Urinary bladder (tissue), 4 donors: ENCODE measurements at places on chromosomes 11 and 22. TPM values are rescaled to one million over a fixed set of nuclear protein-coding genes. Genes with fewer than 3 reads are reported as not detected.

Gene VEGFB
- total RNA-seq = 18.9 TPM

DNA sequence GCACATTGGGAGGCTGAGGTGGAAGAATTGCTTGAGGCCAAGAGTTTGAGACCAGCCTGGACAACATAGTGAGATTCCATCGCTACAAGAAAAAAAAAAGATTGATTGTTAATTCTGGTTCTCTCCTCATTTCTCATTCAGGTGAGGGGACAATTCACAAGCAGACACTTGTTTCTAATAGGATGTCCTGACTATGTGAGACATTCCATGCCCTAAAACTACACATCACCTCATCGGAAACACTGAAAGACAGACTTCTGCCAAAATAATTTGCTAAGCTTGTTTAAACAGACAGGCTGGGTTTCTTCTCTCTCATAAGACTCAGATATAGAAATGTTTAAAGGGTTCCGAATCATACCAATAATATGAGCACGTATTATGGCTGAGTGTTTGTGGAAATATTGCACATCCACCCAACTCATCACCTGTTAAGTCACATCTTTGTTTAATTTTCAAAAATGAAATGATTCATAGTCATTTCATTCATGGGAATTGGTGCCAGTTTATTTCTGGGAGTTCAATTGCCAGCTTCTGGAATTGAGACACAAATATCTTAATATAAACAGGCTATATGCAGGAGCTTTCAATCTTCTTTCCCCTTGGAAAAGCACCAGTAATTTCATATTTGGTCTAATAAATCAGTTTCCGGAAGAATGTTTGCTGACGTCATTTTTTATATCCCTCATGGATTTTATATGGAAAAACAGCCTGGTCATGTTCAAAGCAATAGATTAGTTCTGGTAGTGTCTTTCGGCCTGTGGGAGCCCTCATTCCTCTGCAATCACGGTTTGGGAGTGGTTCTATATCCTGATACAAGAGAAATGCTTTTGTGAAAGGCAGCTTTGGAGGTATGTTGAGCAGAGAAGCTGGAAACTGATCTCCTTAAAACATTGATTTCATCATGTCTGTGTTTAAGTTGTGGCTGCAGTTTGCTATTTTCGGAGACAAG is 87.0 kb downstream of the BDNF start:
- DNase-seq = no peak

GRCh38 chr11:61771195-61771894 is 18.9 kb downstream of the MYRF start:
- DNase-seq = no peak

DNA sequence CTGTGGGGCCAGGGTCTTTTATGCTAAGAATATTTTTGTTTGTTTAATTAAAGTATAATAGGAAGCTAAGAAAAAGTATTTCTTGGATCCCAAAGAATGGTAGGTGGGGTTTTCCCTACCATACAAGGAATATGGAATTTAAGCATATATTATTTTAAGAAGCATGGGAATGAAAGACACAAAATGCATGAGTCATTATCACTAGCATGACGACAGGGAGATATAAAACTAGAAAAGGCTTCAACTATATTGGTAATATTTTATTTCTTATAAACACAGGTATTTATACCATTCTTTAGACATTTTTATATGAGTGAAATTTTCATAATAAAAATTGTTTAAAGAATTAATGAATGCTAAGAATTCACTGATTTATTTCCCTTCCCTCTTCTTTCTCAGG is 39.3 kb upstream of the SOX6 start:
- no peak for DNase-seq

DNA sequence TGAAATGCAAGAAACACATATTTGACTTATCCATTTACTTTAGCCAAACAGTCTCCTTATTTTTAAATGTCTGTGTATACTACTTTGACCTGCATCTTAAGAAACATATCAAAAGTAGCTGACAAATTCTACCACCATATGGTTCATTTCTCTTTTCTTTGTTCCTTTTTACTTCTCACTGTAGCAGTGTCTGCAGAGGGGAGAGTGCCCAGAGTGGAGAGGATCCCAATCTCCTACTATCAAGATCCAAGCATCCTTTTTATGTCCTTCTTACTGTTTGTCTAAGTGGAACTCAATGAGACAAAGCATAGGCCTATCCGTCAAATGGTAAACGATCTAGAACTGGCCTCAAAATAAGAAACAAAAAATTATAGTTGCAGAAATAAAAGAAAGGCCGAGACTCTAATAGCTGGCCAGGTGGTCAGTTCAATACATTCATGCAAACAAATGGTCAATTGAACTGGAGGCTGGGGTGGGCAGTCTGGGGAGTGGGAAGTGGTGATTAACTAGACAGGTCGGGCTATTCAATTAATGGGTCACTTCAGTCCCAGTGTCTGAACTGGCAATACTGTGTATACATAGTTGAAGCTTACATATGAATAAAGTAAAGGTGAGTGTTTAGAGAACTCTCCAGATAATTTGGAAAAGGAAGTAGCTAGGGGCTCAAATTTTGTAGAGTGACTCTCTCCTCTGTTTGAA is 149.1 kb downstream of the MAML2 start:
- DNase-seq = no peak

Gene HPX
- 1.1 TPM for total RNA-seq

DNA sequence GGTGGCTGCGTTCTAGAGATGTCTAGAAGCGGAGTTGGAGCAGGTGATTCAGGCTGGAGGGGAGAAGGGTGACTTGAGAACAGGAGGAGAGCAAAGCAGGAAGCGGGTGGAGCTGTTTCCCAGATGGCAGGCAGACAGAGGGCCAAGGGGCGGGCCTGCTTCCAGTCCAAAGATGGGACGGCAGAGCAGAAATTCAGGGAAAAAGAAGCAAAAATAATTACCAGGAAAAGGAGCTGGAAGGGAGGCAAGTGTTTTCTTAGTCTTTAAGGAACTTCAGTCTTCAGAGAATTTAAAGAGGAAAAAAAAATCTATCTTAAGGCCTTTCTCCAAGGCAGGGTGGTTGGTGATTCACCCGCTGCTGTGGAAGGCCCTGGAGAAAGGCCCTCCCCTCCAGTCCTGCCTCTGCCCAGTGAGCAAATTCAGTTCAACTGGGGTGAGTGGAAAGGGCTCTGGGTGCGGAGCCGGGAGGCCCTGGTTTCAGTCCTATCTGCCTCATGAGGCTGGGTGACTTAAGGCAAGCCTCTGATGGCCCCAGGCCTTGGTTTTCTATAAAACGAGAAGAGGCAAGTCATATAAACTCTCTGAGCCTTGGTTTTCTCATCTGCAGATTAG is 4.5 kb upstream of the CREB3L1 start:
- DNase-seq = no peak

DNA sequence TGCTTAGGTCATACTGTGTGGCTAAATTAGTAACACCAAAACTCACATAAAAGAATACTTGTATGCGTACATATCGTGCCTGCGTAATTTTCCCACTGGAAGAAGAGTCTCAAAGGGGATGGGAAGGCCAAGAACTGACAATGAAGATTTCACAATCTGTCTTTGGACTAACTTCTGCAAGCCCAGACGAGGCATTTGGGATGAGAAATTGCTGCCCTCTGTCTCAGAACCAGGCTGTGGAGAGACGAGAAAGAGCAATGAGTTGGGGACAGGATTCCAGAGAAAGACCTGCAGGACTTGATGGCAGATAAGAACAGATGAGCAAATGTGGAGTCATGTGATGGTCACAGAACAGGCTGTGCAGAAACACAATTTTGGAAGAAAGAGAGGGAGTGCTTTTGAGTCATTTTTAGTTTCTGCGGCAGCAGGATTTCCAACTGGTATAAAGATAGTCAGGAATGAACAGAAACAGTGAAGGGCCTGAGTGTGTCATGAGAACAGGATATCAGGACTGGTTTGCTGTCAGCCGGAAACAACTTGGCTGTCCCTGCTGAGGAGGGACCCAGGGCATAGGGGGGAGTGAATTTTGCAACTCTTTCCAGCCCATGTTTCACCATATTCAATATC is 82.7 kb upstream of the CTSC start:
- DNase-seq = no peak

Gene MMP7
- total RNA-seq = 18.9 TPM

DNA sequence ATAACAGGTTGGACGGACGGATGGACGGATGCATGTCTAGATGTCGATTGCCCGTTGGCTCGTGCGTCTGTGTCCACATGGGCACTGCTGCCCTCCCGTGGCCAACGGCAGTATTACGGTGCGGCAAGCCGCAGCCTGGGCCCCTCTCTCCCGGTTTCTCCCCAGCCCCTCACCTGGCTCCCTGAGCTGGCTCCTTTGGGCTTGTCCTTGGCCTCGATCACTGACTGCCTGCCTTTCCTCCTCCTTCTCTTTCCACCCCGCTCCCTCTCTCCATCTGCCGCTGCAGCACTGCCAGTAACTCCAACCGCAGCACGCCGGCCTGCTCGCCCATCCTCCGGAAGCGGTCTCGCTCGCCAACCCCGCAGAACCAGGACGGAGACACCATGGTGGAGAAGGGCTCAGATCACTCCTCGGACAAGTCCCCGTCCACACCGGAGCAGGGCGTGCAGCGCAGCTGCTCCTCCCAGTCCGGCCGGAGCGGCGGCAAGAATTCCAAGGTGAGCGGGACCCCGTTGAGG is 77.3 kb downstream of the SCN3B start:
- no peak for DNase-seq

DNA sequence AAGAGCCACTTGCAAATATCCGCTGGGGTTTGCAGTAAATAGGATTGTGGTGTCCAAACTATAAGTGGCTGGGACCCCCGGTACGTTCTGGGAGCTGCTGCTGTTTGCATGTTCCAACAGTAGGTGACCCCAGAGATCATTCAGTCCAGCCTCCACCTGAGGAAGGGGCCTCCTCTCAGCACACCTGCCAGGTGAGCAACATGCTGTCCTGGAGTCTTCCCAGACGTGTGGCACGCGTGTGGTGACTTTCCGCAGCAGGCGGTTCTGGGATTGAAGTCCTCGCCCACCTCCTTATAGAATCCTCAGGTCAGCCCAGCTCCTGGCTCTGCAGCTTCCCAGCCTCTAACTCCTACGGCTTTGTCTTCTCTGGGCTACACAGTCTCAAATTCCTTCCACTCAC is 6.7 kb downstream of the P2RX3 start:
- DNase-seq = no peak

DNA sequence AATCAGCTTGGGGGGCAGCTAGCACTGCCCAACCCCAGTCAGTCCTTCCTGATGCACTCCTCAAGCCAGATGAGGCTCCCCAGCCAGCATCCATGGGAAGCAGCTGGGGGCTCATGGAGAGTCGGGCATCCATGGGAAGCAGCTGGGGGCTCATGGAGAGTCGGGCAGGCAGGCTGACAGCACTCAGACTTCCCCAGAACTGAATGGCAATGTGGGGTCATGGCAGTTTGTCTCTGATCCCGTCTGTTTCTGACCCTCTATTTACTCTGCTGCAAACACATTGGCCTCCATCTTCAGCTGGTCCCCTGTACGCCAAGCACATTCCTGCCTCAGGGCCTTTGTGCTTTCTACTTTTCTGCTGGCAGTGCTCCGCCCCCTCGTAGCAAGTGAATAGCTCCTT is 314.8 kb downstream of the NTM start:
- no peak for DNase-seq

DNA sequence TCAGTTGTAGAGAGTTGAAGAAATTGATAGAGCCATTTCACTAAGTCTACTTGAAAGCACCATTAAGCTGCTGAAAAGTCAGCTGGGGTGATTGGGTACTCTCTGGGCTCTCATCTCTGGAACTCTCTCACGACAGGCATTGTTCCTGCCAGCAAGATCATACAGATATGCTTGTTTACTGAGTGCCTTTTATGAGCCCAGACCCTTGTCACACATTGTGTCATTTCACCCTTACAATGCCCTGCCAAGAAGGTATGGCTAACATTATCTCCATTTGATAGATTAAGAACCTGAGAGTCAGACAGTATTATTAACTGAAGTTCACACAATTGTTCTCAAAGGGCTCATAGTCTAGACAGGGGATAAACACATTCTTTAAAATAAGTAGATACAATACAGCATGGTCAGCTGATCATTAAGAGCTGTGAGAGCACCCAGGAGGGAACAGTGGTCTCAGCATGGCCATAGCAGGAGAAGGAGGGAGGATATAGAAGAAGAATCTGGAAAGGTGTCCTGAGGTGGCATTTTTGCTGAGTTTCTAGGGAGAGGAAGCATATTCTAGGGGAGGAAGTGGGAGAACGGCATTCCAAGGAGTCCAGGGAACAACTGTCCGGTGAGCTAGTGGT is 580.5 kb downstream of the INSC start:
- DNase-seq = no peak

GRCh38 chr11:76206327-76207081 is at the start of gene WNT11:
Gene WNT11, minus strand, starts transcription at chr11:76206502. Its CDS starts 95 bp downstream, at chr11:76206407.
- DNase-seq = no peak

GRCh38 chr11:112285841-112286311 is 25.2 kb upstream of the PLET1 start:
- no peak for DNase-seq

GRCh38 chr22:37411655-37412054 is 15.6 kb downstream of the ELFN2 start:
- no peak for DNase-seq

Gene BATF2
- 0.85 TPM for total RNA-seq

DNA sequence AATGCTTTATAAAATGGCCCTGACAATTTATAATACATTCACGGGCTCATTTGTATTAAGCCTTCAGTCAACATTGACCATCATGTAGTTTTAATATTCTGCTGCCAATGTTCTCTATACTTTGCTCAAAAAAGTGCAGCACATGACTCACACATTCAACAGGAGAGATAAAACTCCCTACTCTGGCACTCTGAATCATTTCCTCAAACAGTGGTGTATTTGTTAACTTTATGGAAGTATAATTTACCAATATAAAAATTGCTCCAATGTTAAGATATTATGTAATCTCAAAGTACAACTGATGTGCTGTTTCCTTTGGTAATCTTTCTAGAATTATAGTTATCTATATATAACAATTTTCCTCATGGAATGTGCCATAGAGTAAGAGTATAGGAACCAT is 39.9 kb downstream of the MAML2 start:
- no peak for DNase-seq

- DNase-seq = no peak
Measured at GRCh38 chr11:28090052-28090749, 17.8 kb downstream of the KIF18A start.

DNA sequence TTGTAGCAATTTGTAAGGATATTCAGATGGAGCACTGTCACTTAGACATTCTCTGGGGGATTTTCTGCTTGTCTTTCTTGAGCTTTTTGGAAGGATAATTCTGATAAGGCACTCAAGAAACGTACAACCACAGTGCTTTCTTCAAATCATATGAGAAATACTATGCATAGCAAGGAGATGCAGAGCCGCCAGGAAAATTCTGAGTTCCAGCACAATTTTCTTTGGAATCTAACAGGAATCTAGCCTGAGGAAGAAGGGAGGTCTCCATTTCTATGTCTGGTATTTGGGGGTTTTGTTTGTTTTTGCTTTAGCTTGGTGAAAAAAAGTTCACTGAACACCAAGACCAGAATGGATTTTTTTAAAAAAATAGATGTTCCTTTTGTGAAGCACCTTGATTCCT is 9.9 kb downstream of the PRSS23 start:
- DNase-seq = no peak

GRCh38 chr11:134592391-134592990 is 180.4 kb upstream of the B3GAT1 start:
- no peak for DNase-seq

Gene OR10A2
- total RNA-seq = not detected

Gene OR52H1
- total RNA-seq = 2.2 TPM

GRCh38 chr11:126277322-126277721 is 5.6 kb upstream of the TIRAP start:
- DNase-seq = no peak

- no peak for DNase-seq
Measured at GRCh38 chr11:15649371-15650104, 534.8 kb downstream of the INSC start.
